ENCODE measurements at places on chromosomes 1 and 21. TPM values are rescaled to one million over a fixed set of nuclear protein-coding genes. Genes with fewer than 3 reads are reported as not detected.

Gene ACKR1
- polyA plus RNA-seq = 6.5 TPM

Gene CELA2B
- 4.1 TPM for polyA plus RNA-seq

Gene HSD11B1
- not detected for polyA plus RNA-seq

Gene APCS
- not detected for polyA plus RNA-seq

Gene RGS1
- 11.9 TPM for polyA plus RNA-seq

Gene HSF2BP
- polyA plus RNA-seq = 0.89 TPM

Gene GPR52
- not detected for polyA plus RNA-seq

Gene CD48
- polyA plus RNA-seq = 2.1 TPM

Gene BMP8B
- 1.5 TPM for polyA plus RNA-seq

Gene MR1
- 3.3 TPM for polyA plus RNA-seq

Gene AGPAT3
- 37.6 TPM for polyA plus RNA-seq

Gene SERPINC1
- 0.12 TPM for polyA plus RNA-seq

Gene FCRLB
- polyA plus RNA-seq = 0.49 TPM

Gene C21orf58
- 8.5 TPM for polyA plus RNA-seq

Gene FAM78B
- polyA plus RNA-seq = 1.9 TPM

Gene BCAR3
- 14.5 TPM for polyA plus RNA-seq

Gene TRPM2
- polyA plus RNA-seq = 2.1 TPM

Gene BSND
- 0.08 TPM for polyA plus RNA-seq

Gene NBPF6
- not detected for polyA plus RNA-seq

Gene ASCL5
- 0.70 TPM for polyA plus RNA-seq

Gene ACOT11
- 7.2 TPM for polyA plus RNA-seq

Gene SLC2A5
- polyA plus RNA-seq = 19.5 TPM

Gene FOXO6
- 15.0 TPM for polyA plus RNA-seq

Gene TDRD10
- 3.3 TPM for polyA plus RNA-seq

Gene CFHR5
- polyA plus RNA-seq = not detected

Gene SNIP1
- 10.5 TPM for polyA plus RNA-seq

Gene FAM131C
- not detected for polyA plus RNA-seq

Gene SLC44A3
- polyA plus RNA-seq = 4.6 TPM

Gene RPL11
- 2,860 TPM for polyA plus RNA-seq

Gene POLR3C
- 20.6 TPM for polyA plus RNA-seq

Gene MNDA
- 3.9 TPM for polyA plus RNA-seq

Gene MYBPH
- polyA plus RNA-seq = 534 TPM

Gene PLCH2
- 1.0 TPM for polyA plus RNA-seq

Gene KCND3
- polyA plus RNA-seq = 2.1 TPM

Gene VAV3
- 4.5 TPM for polyA plus RNA-seq

Gene GJC2
- polyA plus RNA-seq = 1.2 TPM

Gene LACTBL1
- not detected for polyA plus RNA-seq

Gene PSMA5
- polyA plus RNA-seq = 52.5 TPM

Gene FNDC10
- polyA plus RNA-seq = 3.0 TPM

Gene CALML6
- 211 TPM for polyA plus RNA-seq

Gene NTMT2
- polyA plus RNA-seq = 10.6 TPM

Gene CLDN19
- polyA plus RNA-seq = 0.31 TPM

Gene OR2T11
- not detected for polyA plus RNA-seq

Gene GCSAML
- 0.15 TPM for polyA plus RNA-seq

Gene ANXA9
- polyA plus RNA-seq = 3.8 TPM

Gene PRELP
- 3.1 TPM for polyA plus RNA-seq

Gene RASAL2
- 16.0 TPM for polyA plus RNA-seq

Gene SLC19A1
- 8.1 TPM for polyA plus RNA-seq

Gene C1orf210
- polyA plus RNA-seq = not detected

Gene FAM89A
- 8.4 TPM for polyA plus RNA-seq
